ENCODE measurements at places on chromosomes 13 and 19.

- DNase-seq, result peak; percentile 27
Observed at GRCh38 chr13:45120967-45121831, 889 bp downstream of the GTF2F2 start.

DNA sequence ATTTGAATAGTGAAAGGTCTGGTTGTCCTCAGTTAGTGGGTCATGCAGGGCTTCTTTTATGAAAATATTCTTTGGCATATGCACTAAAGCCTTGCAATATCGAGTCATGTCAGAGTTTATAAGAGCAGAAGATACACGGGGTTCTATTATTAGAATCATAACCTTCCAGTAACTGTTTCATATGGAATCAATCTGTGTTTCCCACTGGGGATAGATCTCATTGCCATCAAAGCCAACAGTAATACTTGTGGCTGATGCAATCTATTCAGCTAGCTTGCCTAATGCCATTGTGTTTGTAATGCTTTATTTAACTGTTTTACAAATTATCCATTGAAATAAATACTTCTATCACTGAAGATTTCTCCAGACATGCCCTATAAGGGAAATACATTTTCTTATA lies 746.9 kb upstream of the PCDH9 start:
- DNase-seq, result no peak

- DNase-seq, result peak; percentile 45
Observed at GRCh38 chr19:43997631-43998290, 5.0 kb upstream of the ZNF230 start.

DNA sequence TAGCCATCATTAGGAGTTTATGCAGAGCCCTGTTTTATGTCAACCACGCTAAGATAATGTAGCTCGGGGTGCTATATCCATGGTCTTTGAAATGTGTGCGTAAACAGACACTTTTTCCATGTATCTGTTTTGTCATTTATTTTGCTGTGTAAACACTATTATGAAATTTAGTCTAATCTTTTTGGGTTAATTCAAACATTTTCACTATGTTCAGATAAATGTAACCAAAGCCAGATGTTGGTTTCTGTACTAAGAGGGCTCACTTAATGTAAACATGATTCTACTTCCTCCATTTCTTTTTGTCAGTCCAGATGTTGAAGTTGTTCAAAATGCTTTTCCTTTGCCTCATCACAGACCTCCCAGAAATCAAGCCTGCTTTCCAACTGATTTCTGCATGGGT lies 499.5 kb upstream of the GPC6 start:
- DNase-seq, result no peak

GRCh38 chr19:31160336-31160926 lies 188.8 kb downstream of the TSHZ3 start:
- no peak for DNase-seq

DNA sequence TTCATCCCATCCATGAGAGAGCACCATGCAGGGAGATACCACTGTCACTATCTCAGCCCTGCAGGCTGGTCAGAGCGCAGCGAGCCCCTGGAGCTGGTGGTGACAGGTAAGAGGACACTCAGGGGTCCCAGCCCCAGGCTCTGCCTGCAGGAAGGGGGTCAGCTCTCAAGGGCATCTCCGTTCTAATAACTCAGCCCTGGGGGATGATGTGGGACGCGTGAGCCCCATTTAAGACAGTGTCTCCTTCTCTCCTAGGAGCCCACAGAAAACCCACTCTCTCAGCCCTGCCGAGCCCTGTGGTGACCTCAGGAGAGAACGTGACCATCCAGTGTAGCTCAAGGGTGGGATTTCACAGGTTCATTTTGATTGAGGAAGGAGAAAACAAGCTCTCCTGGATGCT lies 15.5 kb upstream of the KIR3DL3 start:
- DNase-seq, result no peak

DNA sequence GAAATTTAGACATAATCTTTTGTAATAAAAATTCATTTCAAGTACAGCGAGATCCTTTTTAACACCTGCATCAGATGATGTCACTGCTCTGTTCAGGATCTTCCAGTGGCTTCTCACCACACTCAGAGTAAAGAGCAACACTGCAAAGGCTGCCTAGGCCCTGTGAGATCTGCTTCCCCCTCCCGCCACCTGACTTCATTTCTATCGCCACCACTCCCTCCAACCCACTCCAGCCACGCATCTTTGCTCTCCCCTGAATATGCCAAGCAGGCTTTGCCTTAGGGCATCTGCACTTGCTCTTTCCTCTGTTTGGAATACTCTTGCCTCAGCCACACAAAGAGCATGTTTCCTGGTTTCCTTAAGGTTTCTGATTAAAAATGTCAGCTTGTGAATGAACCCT lies 58.3 kb downstream of the MBNL2 start:
- peak; percentile 46 for DNase-seq

GRCh38 chr19:10808937-10809649 lies 26.9 kb downstream of the TMED1 start:
- peak; percentile 93 for DNase-seq
